ENCODE measurements at places on chromosomes 7 and 10.

- DNase-seq, result no peak
Observed at GRCh38 chr10:89627830-89628229, 17.2 kb downstream of the PANK1 start.

- DNase-seq, result no peak
Observed at GRCh38 chr10:92573091-92573797, 649 bp downstream of the IDE start.

- no peak for DNase-seq
Observed at GRCh38 chr7:22660732-22661131, 66.3 kb upstream of the IL6 start.

DNA sequence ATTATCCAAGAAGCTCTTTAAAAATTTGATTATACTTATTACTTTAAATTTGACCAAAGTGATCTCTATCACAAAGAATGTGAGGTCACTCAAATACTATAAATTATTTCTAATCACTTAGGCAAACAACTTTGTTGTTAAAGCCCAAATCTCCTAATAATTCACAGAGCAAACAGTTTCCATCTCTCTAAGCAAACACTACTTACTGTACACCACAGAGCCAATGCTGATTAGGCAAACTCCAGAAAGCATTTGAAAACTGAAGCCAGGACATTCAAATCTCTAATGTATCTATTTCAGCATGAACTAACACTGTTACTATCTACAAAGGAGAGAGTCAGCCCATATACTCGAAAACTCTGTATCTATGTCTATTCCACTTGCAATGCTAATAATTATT, 107.1 kb downstream of the RNF32 start:
- no peak for DNase-seq

DNA sequence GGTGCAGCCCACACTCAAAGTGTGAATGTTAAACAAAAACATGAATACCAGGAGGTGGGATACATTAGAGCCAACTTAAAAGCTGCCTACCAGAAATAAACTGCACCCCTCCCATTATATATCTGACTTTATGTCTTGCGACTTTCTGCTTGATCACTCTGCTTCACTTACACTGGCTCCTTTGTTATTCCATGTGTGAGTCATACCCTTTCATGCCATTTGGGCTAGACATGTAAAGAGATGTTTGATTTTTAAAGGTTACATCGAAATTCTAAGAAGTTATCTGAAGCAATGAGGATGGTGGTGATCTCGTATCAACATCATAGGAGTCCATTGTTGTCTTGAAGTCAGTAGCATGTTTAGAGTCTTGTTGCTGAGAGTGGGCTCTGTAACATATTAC, 31.6 kb upstream of the ETV1 start:
- no peak for DNase-seq
